WERI-Rb-1 (cell line): ENCODE measurements at places on chromosomes 5 and 9.
A peak's percentile ranks its signal among the peaks of the same experiment; 100 is the strongest.

- DNase-seq = peak; percentile 54
These were observed at the start of gene PLEKHG4B for GRCh38 chr5:91556-92263. TSS of gene PLEKHG4B (plus strand) at chr5:92168. CDS start at chr5:92232, 64 bp downstream.

- no peak for DNase-seq
These were observed 12.0 kb downstream of the GLRX start for GRCh38 chr5:95810305-95811125.

DNA sequence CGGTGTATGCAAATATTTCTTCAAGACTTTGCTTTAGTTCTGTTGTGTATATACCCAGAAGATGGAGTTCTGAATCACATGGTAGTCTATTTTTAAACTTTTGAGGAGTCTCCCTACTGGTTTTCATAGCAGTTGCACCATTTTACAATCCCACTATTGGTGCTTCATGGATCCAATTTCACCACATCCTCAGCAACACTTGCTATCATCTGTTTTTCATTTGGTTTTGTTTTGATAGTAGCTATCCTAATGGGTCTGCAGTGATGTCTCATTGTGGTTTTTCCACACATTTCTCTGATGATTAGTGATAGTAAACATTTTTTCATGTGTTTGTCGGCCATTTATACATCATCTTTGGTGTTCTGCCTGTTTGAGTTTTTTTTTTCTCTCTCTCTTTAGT lies 1339.3 kb downstream of the EFNA5 start:
- DNase-seq = no peak

DNA sequence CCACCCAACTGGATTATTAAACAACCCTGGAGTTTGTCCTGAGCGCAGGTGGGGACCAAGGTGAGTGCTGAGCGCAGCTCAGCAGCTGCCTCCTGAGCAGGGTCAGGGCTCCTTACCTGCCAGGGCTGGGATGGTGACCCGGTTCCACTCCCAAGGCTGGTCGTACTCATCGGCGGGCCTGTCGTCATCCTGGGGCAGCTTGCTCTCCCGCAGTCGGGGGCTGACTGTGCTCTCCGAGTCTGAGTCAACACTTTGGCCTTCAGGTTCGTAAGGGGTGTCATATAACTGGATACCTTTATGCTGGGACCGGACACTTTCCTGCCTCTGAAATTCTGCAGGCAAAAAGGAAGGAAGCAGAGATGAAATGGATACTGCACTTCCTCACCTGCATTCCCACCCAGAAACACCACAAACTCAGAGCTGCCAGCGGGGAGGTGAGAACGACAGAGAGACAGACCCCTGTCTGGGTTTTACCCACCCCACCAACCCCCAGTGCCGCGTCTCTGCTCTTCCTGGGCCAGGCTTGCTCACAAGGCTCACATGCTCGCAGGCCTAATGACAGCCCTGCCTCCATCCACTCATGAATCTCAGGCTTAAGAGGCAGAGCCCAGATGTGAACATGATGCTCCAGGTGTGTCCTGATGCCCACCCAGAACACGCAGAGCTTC lies 70.7 kb upstream of the SLC25A51 start:
- no peak for DNase-seq

DNA sequence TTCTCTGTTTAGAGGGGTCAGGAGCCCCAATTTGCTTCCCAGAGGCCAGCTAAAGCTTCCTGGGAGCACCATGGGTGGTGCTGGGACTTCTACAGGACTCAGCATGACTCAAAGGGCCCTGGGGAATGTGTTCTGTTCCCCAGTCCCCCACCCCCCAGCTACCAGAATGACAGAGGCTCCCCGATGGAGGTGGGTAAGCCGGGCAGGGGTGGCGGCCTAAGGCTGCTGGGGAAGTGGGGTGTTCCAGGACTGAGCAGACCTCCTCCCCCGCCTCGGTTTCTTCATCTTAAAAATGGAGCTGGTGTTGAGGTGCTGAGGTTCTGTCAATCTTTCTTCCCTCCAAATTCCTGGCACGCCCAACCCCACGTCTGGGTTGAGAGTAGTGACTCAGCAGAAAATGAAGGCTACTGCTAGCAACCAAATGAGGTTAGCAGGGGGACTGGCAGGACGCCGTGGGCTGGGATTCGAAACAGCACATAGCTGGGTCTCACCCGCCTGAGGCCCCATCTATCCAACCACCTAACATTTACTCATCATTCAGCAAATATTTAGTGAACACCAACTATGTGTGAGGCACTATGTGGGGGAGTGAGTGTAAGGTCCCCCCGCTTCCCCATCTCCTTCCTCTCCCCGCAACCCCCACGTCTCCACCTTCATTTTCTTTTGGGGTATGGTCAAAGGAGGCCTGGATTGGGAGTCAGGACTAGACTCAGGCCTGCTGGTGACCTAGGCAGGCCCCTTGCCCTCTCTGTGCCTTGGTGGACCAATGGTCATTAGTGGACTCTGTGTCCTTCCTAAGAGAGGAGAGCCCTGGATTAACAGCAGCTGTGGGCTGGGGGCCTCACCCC lies 50.2 kb downstream of the C9orf50 start:
- DNase-seq = no peak

GRCh38 chr5:76956033-76956432 lies 3.2 kb downstream of the CRHBP start:
- DNase-seq = peak; percentile 39

GRCh38 chr5:117058740-117059139 lies 484.1 kb upstream of the SEMA6A start:
- no peak for DNase-seq

DNA sequence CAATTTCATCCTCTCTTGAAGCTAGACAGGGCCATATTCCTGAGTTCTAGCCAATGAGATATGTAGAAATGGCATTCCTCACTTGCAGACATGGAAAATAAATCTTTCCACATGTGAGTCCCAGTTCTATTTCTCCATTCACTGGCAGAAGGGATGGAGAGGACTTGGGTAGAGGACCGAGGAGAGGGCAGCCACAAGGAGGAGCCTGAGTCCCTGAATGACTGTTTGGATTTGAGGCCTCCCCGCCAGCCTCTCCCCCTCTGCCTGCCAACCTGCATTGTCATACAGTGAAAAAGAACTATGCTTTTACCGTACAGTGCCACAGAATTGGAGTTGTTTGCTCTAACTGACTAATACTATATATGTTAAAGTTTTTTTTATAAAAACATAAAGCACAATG lies 583.0 kb upstream of the WWC1 start:
- peak; percentile 18 for DNase-seq

- DNase-seq = peak; percentile 44
These were observed 16.8 kb upstream of the SPATA31D1 start for GRCh38 chr9:81971727-81972126.

- no peak for DNase-seq
These were observed 165.8 kb upstream of the WWC1 start for GRCh38 chr5:168125445-168126199.

- no peak for DNase-seq
These were observed 93.8 kb downstream of the VPS13A start for GRCh38 chr9:77271023-77271690.

DNA sequence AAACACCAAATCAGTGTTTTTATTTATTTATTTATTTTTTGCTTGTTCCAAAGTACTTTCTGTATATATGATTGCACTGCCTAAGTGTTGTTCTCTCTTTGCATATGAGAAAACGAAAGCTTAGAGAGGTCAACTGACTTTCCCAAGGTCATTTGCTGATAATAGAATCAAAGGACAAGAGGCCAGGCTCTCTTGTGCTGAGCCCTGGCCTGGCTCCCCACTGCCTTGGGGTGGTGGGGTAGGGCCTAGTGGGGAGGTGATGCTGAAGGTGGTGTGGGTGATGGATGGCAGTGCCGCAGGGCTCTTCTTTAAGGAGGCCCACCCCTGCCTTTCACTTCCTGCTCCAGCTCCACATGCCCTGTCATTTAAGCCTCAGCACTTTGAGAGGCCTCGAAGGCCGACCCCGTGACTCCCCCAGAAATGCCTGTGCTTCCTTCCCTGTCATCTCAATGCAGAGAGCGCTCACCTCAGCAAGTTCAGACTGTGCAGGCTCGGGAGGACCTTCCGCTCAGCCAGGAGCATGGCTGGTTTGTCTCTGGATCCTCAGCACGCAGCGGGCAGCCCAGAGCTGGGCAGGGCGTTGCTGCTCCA lies 59.5 kb downstream of the SMIM23 start:
- DNase-seq = no peak

DNA sequence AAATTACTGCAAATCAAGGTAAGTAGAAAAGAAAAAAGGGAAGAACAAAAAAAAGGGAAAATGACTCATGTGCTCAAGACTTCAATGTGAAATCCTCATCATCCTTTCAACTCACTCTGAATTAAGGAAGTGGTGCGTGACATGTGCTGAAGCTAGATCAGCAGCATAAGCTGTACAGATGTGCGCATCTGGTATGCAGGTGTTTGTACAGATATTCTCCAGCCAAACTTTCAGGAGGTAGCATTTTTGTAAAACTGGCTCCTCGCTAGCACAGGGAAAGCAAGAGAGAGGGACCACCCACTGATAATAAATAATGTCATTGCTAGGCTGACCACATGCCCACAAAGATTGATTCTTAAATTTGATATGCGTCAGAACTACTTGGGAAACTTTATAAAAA lies 253.9 kb upstream of the RGMB start:
- DNase-seq = no peak

GRCh38 chr5:42419294-42419693 lies 3.9 kb upstream of the GHR start:
- DNase-seq = no peak

GRCh38 chr5:32908641-32909040 lies 197.5 kb downstream of the NPR3 start:
- no peak for DNase-seq

- DNase-seq = no peak
These were observed 472.0 kb upstream of the WWC1 start for GRCh38 chr5:167819406-167819805.

GRCh38 chr5:69484891-69485290 lies 7.7 kb upstream of the OCLN start:
- no peak for DNase-seq

DNA sequence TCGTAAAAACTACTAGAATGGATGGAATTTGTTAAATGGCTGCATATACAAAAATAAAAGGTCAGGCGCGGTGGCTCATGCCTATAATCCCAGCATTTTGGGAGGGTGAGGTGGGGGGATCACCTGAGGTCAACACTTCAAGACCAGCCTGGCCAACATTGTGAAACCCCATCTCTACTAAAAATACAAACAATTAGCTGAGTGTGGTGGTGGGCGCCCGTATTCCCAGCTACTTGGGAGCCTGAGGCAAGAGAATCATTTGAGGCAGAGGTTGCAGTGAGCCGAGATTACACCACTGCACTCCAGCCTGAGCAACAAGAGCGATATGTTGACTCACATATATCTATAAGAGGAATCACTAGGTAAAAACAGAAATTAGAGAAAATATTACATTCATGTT lies 9.3 kb upstream of the GPR150 start:
- DNase-seq = no peak

DNA sequence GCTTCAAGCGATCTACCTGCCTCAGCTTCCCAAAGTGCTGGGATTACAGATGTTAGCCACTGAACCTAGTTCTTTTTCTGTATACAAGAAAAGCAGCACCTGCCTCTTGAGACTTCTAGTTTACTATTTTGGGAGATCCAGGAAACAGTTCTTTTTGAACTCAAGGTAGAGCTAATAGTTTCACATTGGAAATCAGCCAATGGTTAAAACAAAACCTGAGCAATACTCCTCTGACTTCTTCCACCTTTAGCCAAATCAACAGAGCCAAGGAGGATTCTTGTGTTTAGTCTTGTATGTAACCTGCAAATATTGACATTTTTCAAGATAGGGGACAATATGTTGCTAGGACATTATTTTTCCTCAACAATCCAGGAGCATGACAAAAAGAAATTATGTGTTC lies 349.4 kb downstream of the SH3GL2 start:
- DNase-seq = no peak

- DNase-seq = no peak
These were observed 86.7 kb upstream of the TAS2R1 start for GRCh38 chr5:9716838-9717281.

DNA sequence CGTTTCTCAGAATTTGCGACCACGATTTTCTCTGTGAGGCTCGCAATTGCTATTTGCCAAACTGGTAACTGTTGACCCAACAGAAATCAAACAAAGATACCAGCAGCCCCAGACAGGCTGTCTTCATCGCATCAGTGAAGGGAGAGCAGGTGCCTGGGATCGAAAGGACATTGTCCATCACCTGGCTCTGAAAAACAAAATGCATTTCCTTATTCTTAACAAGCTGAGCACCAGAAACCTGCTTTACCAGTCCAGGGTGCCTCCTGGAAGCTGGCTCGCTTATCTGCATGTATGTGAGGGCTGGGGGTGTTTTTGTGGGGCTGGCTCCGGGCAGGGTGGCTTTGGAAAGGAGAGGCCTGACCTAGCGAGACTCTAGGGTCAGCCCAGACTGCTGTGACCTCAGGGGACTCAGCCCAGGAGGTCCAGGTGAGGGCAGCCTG lies 24.7 kb downstream of the WWC1 start:
- no peak for DNase-seq

DNA sequence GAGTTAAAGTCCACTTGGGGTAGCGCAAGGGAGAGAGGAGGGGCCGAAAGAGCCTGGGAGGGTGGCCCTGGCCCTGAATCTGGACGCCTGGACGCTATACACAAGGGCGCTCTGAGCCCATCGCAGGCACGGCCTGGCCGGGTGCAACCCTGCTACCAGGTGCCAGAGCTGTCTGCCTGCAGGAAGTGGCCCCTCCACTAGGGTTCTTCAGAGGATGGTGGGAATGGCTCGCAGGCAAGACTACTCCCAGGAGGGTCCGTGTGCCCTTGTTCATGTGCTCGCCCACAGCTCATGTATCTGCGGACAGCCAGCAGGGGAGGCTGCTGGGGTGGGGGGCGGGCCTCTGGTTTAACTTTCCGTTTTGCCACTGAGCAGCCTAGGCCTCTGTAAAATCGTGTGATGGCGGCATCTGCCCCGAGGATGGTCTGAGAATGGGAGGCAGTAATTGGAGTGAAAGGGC lies 1.4 kb upstream of the NKD2 start:
- DNase-seq = peak; percentile 30

GRCh38 chr9:70525519-70525918 lies 111.1 kb upstream of the KLF9 start:
- no peak for DNase-seq

DNA sequence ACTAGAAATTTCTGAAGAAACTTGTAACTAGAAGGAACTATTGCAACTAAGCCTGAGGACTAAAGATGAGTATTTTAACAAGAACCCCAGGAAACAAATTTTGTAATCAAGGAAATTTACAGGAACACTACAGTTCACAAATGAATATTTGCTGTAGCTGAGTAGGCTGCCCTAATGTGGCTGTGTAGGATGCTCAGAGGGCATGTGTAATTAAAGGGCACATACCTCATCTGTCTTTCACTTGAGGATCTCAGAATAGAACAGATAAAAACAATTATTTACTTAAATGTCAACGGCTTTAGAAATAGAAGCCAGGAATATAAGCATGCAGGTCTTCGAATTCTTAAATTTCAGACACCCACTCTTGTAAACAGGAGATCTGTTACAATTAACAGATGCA lies 119.8 kb downstream of the MED27 start:
- no peak for DNase-seq

- no peak for DNase-seq
These were observed 6.6 kb downstream of the SMARCA2 start for GRCh38 chr9:2021731-2022130.

GRCh38 chr5:100780376-100780870 lies 122.7 kb downstream of the ST8SIA4 start:
- DNase-seq = no peak
